RWPE1 (cell line): ENCODE measurements at places on chromosomes 5 and 9.

DNA sequence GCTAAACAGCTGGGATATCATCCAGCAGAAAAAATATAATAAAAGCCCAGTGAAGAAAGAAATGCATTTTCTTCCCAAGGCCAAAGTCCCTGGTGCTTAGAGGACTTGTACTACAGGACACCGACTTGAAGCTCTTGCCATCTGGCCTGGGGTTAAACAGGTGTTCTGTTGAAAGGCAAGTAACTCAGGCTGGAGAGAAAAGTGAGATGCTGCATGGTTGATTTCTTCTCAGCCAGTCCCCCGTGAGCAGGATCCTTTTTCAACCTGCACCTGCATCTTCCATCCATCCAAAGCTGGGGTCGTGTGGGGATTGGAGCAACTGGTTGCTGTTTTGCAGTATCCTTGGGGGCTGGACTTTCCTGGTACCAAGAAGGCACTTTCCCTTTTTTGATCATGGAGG, 146.1 kb upstream of the RPS23 start:
- DNase-seq: no peak

DNA sequence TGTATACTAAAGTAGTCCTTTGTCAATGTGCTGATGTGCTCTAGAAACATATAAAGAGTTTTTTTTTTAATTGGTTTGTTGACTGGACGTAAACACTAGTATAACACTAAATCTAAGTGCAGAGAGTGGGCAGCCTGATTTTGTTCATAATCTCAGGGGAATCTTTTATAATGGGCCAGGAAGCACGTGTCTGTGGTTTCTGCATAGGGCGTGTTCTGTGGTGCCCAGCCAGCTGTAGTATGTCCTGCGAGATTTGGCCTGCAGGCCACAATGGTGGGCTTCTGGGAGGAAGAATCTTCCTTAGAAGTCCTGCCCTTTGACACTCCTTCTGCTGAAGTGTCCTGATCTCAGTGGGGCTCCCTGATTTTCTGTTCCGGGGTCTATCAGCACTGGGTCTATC, 49.0 kb upstream of the DHFR start:
- no peak for DNase-seq

DNA sequence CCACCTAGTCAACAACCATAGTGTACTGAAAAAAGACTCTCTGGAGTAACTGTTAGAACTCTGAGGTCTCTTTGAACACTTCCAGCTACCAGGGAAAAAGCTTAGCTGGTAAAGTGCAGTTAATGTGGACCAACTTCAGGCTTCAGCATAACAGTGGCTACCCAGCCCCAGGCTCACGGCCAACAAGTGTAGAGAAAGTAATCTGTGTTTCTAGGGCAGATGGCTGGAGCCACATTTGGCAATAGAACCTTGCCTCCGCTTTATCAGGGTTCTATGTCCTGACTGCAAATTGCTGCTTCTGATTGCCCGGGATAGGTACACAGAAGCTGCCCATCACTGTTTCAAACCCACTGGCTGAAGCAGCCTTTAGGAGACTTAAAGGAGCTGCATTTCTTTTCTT, 76.0 kb upstream of the SIMC1 start:
- no peak for DNase-seq

- DNase-seq: no peak
These were observed 7.3 kb upstream of the LIX1 start for GRCh38 chr5:97149709-97150108.

- no peak for DNase-seq
These were observed 166.4 kb downstream of the FAM170A start for GRCh38 chr5:119795768-119796167.

DNA sequence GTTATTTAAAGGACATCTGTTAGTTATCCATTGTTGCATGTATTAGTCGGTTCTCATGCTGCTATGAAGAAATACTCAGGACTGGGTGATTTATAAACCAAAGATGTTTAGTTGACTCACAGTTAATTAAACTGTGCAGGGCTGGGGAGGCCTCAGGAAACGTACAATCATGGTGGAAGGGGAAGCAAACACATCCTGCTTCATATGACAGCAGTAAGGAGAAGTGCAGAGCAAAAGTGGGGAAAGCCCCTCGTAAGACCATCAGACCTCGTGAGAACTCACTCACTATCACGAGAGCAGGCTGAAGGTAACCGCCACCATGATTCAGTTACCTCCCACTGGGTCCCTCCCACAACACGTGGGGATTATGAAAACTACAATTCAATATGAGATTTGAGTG, 2064.1 kb downstream of the MAT2B start:
- DNase-seq: no peak

- DNase-seq: peak; percentile 69
These were observed 9.9 kb downstream of the LEAP2 start for GRCh38 chr5:132883261-132883834.

DNA sequence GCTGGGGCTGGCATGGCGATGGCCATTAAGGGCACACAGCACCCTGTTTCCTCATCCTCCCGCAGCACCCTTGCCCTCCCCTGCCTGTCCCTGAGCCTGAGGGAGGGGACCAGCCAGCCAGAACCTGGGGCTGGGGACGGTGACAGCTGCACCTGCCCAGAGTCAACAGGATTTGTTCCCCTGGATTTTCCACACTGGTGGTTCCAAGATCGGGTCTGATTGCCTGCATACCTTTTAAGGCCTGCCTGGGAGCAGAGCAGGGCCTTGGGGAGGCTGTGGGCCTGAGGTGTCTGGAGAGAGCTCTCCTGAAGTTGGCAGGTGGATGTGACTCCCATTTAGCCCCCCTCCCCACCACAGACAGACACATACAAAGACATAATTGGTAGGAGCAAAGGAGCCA, 61.0 kb upstream of the C5orf58 start:
- no peak for DNase-seq

DNA sequence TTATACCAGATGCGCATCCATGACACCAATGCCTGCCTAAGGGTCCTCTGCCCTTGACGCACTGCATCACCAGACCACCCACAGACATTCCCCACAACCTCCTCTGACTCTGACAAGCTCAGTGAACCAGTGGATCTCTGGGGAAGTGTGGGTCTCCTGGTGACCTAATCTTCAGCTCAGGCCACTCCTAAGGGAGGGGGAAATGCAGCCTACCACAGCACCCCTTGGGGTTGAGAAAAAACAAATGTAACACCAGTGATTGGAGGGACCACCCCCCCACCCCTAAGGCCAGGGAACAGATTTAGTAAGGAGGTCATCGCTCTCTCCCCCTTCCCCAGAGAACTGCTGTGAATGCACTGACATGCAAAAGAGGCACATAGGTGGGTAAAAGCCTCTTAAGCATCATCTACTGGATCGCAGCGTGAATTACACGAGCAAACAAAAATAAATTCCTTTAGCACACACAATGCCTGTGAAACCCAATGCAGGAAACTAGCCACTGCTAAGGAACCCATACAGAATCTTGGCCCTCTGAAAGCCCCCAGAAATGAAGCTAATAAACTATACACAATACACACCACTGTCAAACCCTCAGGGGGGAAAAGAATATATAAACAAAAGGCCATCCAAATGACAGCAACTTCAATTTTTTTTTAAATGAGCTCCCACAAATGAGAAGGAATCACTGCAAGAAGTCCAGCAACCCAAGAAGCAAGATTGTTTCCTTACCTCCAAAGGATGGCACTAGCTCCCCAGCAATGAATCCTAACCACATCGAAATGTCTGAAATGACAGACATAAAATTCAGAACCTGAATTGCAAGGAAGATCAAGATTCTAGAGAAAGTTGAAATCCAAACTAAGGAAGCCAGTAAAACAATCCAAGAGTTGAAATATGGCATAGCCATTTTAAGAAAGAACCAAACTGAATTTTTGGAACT, 513.7 kb upstream of the PTGER4 start:
- DNase-seq: no peak

DNA sequence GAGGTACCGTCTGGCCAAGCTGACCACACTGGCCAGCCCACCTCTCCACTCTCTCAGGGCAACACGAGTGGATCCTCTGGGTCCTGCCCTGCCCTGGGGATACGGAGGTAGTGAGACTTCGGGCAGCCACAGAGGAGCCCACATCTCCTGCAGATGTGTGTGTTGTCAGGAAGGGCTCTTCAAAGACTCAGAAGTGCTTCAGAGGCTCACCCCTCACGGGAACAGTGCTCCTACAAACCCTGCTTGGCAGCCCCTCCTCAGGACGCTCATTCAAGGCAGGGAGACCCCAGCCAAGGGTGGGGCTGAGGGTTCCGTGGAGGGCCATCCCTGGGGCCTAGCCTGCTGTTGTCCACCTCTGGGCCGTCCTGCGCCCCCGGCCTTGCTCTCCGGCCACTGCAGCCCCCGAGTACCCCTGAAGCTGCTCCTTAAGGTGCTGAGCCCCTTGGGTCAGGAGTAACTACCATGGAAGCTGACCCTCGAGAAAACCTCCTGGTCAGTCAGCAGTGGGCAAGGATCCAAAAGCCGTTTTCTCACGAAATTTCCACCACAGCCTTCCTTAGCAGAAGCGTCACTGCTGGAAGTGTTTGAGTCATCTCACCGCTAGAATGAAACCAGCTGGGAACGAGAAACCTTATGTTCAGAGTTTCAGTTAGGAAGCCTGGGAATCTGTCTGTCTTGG, 23.2 kb upstream of the LRRC14B start:
- DNase-seq: peak; percentile 54

GRCh38 chr5:101393795-101394450, 490.8 kb upstream of the ST8SIA4 start:
- DNase-seq: no peak

DNA sequence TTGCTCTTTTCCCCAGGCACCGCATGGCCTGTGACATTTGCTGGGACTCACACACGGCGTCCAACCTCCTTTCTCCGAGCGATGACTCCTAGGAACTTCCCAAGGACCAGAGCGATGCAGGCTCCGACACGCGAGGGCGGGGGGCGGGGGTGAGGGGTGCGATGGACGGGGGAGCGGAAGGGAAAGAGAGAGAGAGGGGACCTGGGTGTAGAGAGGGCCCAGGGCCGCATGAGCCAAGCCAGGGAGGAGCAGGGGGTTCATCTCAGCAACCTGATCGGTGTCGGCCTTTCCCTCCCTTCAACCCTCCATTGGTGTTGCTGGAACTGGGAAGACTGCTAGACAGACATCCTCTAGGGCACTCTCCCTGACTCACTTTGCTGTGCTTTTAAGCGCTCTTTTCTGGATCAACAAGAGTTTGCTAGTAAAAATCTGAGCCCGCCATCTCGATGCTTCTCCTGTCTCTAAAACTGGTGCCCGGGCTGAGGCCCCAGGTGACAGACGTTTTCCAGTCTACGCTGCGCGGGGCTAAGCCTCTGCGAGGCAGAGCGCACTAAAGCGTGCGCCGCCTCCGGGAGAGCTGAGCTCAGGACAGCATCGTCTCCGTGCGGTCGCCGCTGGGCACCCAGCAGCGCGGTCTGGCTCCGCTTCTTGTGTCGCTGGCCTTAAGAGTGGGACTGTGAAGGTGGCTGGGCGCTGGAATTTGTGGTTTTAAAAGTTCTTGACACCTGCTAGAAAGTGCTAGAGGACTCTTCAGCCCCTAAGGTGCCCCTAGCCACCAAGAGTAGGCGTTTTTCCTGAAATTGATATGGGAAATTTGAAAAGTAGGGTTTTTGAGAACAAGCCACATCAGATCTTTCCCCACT, 1.0 kb upstream of the TSLP start:
- DNase-seq: no peak

GRCh38 chr9:79006546-79006945, 565.2 kb upstream of the TLE4 start:
- DNase-seq: no peak

- DNase-seq: no peak
These were observed 74.4 kb downstream of the ATG10 start for GRCh38 chr5:82046276-82046647.

DNA sequence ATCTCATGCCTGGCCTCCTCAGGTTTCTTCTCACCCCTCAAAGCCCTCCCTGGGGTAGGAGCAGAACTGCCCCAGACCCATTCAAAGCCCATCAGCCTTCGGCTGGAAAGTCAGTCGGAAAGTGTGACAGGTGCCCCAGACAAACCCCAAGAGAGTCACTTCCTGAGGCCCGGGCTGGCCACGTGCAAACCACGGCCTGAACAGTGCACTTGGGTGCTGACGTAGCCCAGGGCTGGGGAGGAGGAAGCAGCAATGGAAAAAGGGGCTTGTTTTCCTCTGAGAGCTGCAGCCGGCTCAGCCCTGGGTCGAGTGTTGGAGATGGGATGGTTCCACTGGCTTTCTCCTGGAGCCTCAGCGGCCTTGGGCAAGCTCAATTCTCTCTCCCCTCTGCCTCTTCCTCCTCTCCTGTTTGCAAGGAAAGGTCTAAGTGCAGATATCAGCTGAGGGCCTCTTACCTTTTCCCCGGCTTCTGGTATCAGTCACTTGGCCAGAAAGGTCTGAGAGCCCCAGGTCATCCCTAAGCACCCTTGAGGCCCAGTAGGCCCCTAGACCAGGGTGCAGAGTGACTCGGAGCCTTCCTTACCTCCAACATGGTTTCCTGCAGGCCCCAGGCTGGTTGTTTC, 5.9 kb upstream of the EGR1 start:
- DNase-seq: no peak

GRCh38 chr9:69623276-69623675, 48.9 kb downstream of the APBA1 start:
- DNase-seq: no peak

DNA sequence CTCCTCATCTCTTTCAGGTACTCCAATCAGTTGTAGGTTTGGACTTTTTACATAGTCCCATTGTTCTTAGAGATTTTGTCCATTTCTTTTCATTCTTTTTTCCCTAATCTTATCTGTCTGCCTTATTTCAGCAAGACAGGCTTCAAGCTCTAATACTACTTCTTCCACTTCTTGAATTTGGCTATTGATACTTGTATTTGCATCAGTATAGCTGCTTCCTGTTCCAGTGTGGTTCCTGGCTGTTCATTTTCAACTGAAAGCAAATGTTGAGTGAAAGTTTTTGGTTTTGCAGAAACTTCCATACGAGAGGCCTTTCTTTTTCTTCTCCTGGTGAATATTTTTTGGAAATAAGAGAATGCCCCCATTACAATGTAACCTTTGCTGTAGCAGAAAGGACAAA, 12.0 kb upstream of the IFNA1 start:
- no peak for DNase-seq

DNA sequence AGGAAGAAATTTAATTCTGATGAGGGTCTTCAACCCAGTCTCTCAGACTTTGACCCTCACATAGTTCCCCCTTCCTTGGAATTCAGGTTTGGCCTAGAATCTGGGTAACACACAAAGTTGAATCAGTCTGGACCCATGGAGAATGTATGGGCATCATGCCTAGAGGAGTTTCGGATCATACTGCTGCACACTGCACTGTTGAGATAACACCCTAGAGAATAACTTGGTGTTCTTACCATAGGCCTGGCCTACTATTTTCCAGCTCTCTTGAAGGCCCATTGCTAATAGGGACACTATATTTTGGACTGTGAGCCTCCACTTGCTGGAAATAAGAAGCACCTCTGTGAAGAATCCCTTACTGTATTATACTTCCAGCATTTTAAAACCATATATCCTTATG, 413.5 kb downstream of the PLK2 start:
- no peak for DNase-seq

- DNase-seq: no peak
These were observed 33.5 kb upstream of the JADE2 start for GRCh38 chr5:134491841-134492442.

GRCh38 chr5:88503041-88503345, 234.3 kb upstream of the TMEM161B start:
- DNase-seq: no peak
